HEK293T (cell line): ENCODE measurements at places on chromosomes 7 and 10.

DNA sequence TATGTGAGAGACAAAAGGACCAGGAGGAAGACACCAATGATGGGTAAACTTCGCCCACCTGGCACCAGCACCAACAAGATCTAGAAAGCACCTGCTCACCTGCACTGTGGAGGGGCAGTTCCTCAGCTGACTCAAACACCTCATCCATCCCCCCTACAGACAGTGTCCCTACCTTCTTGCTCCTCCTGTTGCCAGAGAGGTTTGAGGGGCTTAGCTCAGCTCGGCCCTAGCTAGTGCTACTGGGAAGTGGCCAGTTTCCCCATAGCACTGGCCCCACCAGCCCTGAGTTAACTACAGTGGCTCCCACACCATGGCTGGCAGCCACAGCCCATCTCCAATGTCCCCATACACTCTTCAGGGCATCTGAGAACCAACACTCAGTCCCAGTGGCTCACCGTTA, 70.8 kb downstream of the GRID1 start:
- no peak for DNase-seq

DNA sequence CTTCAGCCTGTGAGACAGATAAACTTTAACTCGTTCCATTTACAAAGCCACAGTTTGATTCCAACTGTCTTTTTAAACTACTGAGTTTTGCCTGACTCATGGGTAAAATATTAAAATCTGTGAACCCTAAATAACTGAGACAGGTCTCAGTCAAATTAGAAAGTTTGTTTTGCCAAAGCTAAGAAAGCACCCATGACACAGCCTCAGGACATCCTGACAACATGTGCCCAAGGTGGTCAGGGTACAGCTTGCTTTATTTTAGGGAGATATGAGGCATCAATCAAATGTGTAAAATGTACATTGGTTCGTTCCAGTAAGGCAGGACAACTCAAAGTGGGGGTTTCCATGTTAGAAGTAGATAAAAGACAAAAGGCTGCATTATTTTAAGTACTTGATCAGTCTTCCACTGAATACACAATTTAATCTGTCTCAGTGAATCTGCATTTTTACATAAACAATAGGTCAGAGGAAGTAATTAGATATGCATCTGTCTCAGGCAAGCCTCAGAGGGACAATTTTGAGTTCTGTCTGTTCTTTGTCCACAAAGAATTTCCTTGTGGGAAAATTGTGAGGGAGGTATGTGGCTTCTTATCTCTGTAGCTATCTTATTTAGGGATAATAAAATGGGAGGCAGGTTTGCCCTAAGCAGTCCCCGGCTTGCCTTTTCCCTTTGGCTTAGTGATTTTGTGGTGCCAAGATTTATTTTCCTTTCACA, 11.0 kb upstream of the PIP start:
- no peak for DNase-seq

DNA sequence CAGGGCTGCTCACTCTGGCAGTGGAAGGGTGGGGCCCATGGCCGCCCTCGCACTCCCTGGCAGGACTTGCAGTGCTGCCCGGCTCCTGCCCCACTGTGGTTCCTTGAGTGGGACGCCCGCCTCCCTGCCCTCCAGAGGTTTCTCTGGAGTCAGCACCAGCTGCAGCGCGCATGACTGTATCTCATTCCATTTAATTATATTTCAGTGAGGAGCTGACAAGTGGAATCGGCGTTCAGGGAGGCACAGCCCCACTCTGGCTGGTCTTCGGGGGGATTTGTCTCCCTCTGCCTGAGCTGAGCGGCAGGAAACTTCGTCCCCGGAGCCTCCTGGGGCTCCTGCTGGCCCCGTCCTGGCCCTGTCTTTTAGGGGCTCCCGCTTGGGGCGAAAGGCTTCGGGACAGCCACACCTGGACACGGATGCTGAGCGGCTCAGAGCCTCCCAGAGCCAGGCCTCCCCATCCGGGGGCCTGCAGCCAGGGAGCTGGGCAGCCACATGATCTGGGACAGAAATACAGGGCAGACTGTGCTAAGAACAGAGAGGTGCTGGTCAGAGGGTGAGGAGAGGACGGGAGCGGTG, 75.3 kb upstream of the NKX6-2 start:
- DNase-seq, result no peak

DNA sequence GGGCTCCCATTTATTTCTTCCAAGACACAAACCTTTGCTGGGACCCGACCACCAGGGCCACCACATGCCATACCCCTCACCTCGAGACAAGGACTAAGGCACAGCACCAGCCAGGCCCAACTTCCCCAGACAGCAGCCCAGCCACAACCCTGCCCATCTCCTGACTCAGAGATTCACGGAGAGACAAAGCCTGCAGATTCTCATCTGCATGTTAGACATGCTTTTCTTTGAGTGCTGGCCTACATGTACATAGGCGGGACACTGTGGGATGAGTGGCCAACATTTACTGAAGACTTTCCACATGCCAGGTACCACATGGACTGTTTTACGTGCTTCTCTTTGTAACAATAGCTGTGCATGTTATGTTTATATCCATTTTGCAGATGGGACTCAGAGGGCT, 221.3 kb upstream of the ZMIZ1 start:
- DNase-seq, result no peak

DNA sequence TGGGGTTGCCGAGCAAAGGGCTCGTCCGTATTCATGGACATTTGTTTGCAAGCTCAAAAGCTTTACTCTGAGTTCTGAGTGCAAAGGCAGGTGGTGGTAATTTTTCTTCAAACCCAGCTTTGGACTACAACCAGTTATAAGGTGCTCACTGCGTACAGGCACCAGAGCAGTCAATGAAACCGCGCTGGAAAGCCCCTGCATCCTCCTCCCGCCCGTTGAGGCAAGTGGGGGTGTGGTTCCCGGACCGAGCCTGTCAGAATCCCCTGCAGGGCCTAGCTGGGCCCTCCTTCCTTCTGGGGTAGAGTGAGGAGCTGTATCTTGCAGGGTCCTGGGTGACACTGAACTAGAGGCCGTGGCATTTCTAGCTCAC, 22.3 kb downstream of the AMZ1 start:
- DNase-seq, result no peak

- no peak for DNase-seq
Measured at GRCh38 chr7:78845155-78845554, 608.3 kb downstream of the MAGI2 start.

DNA sequence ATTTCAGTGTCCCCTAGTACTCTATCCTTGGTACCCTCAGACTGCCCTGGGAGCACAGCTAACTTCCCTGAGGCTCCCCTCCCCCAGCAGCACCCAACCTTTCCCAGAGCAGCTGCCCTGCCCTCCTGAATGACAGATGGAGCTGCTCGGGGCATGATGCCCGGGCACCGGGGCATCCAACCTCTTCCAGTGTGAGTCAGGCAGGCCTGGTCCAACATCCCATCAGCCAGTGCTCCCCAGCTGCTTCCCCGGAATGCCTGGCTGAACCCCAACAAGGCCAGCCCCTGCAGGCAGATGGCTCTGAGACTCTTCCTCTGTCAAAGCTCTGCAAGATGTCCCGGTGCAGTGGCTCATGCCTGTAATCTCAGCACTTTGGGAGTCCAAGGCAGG, 11.9 kb upstream of the TSPAN15 start:
- no peak for DNase-seq

- no peak for DNase-seq
Measured at GRCh38 chr10:114987995-114988394, 50.0 kb downstream of the TRUB1 start.

DNA sequence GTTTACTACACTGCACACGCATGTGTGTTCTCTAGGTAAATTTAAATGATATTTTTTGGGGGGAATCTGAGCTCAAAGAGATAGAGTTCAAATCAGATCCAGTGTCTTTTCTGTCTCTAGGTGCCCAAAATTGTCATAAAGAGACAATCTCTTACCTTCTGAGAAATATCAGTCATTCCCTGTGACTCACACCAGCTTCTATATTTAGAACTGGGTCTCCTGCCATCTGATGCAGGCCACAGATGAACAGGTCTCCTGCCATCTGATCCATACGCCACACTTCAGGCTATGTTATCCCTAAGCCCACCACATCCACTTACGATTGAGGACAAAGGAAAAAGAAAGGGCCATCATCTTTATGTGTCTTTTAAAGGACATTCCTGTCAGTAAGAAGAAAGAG, 136.3 kb upstream of the LAMB4 start:
- DNase-seq, result no peak

- no peak for DNase-seq
Measured at GRCh38 chr7:75601539-75601938, 109.4 kb downstream of the SPDYE5 start.

GRCh38 chr10:116771101-116771958, 29.0 kb upstream of the HSPA12A start:
- no peak for DNase-seq

- DNase-seq, result no peak
Measured at GRCh38 chr10:43204042-43204942, 62.6 kb downstream of the RASGEF1A start.
